Pulmonary artery endothelial cell (primary cell): ENCODE measurements at places on chromosomes 3 and 15. TPM values are rescaled to one million over a fixed set of nuclear protein-coding genes. Genes with fewer than 3 reads are reported as not detected.

CD200 gene
- 0.95 and 8.1 TPM in 2 replicates for total RNA-seq

CAMK2N2 gene
- total RNA-seq = 0.07 TPM in 1 of 2 replicates, not detected in the other

ANAPC13 gene
- total RNA-seq = 46.4 and 65.2 TPM in 2 replicates

TRAT1 gene
- not detected in 2 replicates for total RNA-seq

MCF2L2 gene
- total RNA-seq = 0.53 and 1.2 TPM in 2 replicates

TGM4 gene
- total RNA-seq = 0.14 and 0.26 TPM in 2 replicates

C3orf49 gene
- not detected in 2 replicates for total RNA-seq

AP3B2 gene
- not detected in 2 replicates for total RNA-seq

CFAP100 gene
- total RNA-seq = not detected in 2 replicates

HIGD2B gene
- 0.07 and 0.13 TPM in 2 replicates for total RNA-seq

KATNBL1 gene
- total RNA-seq = 42.3 and 61.0 TPM in 2 replicates

IL17RD gene
- 1.5 and 1.8 TPM in 2 replicates for total RNA-seq

REC114 gene
- total RNA-seq = not detected in 2 replicates

TLR9 gene
- 0.04 TPM in 1 of 2 replicates, not detected in the other for total RNA-seq

FAM107A gene
- 3.8 and 9.6 TPM in 2 replicates for total RNA-seq

IL5RA gene
- not detected in 2 replicates for total RNA-seq

SLC28A1 gene
- total RNA-seq = not detected in 2 replicates

PATL2 gene
- under 0.01 TPM in 1 of 2 replicates, not detected in the other for total RNA-seq

PLD1 gene
- 78.9 and 81.0 TPM in 2 replicates for total RNA-seq

WDR53 gene
- 8.7 and 12.3 TPM in 2 replicates for total RNA-seq

QTRT2 gene
- total RNA-seq = 40.5 and 56.2 TPM in 2 replicates

GOLGA8S gene
- under 0.01 and 0.04 TPM in 2 replicates for total RNA-seq

YEATS2 gene
- 33.8 and 37.5 TPM in 2 replicates for total RNA-seq

PLA2G4E gene
- total RNA-seq = not detected in 2 replicates

FANCD2OS gene
- total RNA-seq = not detected in 2 replicates

IL20RB gene
- total RNA-seq = 0.42 and 0.53 TPM in 2 replicates

CLDN1 gene
- 0.07 and 0.14 TPM in 2 replicates for total RNA-seq
